Activated CD4-positive, alpha-beta T cell treated with anti-CD3 and anti-CD28 coated beads, Interleukin-2, Interleukin-6, amounts not matched to agents 100 ng/mL and 50 ng/mL, durations not matched to agents 16 hours and 8 hours (primary cell): ENCODE measurements at places on chromosomes 11 and 22.

GRCh38 chr11:88042647-88043046 lies 132.6 kb downstream of the RAB38 start:
- no peak for DNase-seq

DNA sequence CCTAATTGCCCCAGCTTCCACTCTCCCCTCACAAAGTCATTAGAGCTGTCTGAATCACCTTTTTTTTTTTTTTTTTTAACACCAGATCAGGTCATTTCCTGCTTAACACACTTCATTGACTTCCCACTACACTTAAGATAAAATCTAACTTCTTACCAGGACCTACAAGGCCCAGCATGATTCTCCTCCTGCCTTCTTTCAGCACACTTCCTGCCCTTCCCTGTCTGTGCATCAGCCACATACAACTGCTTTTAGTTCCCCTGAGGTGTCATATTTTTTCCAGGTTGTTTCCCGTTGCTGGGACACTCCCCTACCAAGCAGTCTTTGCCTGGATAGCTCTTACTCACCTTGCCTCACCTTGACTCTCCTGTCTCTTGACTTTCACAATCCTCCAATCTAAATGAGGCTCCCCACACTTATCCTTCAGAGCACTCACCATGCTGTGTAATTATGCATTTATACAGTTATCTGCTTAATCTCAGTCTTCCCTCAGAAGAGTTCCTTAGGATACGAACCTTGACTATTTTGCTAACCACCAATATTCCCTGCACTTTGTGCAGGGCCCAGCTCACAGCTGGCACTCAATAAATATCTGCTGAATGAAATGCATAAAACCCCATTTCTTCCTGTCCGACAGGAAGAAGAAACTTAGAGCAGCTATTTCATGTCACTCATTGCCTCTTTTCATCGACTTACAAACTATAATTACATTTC lies 96.6 kb upstream of the AKIP1 start:
- no peak for DNase-seq

GRCh38 chr11:8055836-8056526 lies 25.0 kb upstream of the TUB start:
- DNase-seq, result no peak

- peak; percentile 25 for DNase-seq
Measured at GRCh38 chr11:100930185-100930778, 199.3 kb downstream of the PGR start.

DNA sequence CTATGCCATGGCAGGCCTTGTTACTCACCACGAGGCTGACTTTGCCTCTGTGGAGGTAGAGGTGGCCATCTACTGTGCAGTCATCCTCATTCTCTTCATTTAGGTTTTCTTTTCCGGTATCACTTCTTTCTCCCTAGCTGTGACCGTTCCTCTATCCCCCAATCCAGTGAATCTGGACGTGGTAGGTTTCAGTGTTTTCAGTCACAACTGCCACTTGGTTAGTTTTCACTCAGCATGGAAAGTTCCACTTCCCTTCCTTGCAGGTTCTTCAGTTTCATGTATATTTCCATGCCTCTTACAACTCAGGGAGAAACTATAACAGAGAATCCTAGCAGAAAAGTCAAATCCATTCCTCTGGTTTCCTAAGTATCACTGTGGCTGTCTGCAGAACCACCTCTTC lies 1.9 kb downstream of the HPS4 start:
- peak; percentile 56 for DNase-seq

- no peak for DNase-seq
Measured at GRCh38 chr22:32024796-32025195, 18.3 kb upstream of the SLC5A1 start.

DNA sequence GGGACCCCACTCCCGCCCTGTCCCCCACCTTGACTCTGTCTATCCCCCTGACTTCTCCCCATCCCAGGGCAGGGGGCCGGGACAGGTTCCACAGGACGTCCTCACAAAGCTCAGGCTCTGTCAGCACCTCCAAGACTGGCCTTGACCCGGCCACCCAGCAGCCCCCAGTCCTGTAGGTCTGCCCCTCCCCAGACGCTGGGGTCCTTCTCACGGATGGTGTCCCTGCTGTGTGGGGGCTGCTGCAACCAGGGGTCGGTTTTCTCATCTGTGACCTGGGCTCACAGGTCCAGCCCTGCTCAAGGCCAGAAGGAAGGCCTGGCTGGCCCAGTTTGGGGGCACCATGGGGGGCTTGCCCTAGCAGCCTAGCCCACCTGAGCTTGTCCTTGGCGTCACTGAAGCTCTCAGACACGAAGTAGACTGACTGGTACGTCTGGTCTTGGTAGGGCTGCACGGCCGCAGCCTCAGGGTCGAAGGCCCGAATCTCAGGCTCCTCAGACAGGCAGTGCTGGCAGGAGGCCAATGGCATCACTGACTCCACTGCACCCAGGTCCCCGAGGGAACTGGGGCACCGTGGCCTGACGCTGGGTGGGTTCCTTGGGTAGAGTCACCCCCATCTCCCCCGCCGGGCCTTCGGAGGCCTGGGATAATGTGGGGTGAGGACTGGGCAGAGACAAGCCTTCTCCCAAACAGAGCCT lies 4.0 kb upstream of the INS start:
- no peak for DNase-seq

DNA sequence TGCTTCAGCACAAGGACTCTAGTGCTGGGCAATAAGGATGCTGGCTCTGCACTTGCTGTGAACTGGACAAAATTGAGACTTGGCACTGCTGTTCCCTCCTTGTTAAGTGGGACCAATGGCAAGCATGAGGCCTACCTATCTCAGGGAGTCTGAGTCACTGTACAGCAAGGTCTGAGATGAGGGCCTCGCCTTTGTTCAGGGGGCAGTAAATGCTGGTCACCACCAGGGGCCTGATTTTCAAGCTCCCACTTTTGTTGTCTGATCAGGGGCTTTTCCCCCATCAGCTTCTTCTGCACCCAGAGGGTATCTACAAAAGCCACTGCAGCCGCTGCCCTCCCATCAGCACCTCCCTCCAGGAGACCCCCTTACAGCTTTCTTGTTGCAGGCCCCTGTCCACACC lies 22.8 kb downstream of the DHCR7 start:
- no peak for DNase-seq

- no peak for DNase-seq
Measured at GRCh38 chr22:33898121-33898520, 22.2 kb downstream of the LARGE1 start.

GRCh38 chr11:67371911-67372320 lies 1.5 kb downstream of the CLCF1 start:
- DNase-seq, result no peak

- no peak for DNase-seq
Measured at GRCh38 chr11:18697576-18697975, 1.0 kb upstream of the TMEM86A start.

DNA sequence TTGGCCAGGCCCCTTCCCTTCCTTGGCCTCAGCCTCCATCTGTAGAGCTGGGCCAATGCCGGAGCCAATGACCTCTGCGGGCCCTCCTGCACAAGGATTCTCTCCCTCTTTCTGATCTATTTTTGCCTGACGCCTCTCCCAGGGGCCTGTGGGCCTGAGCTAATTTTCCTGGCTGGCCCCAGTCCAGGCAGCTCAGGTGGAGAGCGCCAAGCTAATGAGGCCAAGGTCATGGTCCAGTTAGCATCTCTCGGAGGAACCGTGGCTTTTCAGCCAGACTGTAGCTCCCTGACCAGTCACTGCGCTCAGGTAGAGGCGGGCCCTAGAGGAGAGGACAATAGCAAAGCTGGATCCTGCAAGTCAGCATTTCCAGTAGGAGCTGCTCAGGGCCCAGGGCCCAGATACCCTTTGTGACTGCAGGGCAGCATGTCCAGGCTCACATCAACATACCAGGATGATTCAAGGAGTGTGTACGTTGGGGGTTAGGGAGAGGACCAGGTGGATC lies 43.5 kb downstream of the APOL3 start:
- DNase-seq, result no peak

GRCh38 chr11:111454561-111455192 lies 57.5 kb downstream of the BTG4 start:
- peak; percentile 69 for DNase-seq

DNA sequence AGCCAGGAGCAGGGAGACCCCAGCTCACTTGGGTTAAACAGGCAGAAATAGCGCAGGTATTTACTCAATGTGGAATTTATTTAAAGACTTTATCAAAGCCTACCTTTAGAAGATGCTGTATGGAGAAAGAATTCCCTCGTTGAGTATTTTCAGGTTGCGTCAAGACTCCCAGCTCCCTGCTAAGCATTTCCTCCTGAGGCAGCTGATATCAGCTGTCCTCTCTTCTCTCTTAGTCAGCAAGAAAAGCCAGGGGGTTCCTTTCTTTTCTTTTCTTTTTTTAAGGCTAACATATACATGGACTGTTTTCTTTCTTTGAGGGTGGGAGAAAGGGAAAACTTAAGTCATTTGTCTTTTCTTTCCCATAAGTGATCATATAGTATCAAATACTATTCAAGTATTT lies 125.8 kb upstream of the POU2AF2 start:
- no peak for DNase-seq

- DNase-seq, result no peak
Measured at GRCh38 chr11:105774899-105775298, 165.0 kb downstream of the GRIA4 start.

- DNase-seq, result no peak
Measured at GRCh38 chr11:130212431-130212961, 52.9 kb downstream of the ST14 start.

DNA sequence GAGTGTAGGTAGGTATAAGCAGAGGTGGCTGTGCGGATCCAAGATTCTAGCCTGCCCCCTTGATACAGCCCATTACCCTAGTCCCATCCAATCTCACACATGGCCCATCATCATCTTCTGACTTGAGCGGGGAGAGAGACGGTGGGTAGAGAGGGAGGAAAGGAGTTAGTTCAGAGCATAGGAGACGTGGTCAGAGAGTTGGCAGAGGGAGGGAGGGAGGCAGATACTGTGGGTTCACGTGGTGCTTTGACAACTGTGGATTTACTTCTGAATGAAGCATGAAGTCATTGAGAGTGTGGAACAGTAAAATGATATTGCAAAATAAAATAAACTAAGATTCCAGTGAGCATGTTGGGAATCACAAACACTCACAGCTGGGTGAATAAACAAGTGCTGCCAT lies 31.4 kb upstream of the VPREB1 start:
- DNase-seq, result no peak

- DNase-seq, result no peak
Measured at GRCh38 chr22:37898441-37899181, 7.5 kb upstream of the MICALL1 start.

DNA sequence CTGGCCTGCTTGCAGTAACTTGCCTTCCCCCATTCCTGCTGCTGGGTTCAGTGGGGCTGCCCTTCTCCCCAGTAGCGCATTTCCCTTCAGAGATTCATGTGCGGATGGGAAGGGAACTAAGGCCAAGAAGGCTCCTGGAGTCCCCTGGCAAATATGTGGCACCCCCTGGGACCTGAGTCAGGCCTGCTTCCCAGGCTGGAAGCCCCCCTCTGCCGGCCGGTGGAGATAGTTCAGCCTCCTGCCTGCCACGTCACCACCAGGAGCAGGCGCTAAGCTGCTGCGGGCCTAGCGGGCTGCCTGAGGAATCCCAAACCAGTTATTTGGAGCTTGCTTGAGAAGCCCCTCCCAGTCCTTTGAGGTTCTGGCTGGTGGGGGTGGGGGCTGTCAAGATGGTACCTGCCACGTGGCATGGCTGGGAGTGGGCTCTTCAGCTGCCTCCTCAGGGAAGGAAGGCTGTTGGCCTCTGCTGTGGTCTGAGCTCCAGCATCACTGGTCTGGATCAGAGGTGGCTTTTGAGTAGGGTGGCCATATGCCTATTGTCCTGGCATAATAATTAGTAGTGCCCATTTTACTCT lies 2.0 kb downstream of the SERPINH1 start:
- DNase-seq, result no peak

DNA sequence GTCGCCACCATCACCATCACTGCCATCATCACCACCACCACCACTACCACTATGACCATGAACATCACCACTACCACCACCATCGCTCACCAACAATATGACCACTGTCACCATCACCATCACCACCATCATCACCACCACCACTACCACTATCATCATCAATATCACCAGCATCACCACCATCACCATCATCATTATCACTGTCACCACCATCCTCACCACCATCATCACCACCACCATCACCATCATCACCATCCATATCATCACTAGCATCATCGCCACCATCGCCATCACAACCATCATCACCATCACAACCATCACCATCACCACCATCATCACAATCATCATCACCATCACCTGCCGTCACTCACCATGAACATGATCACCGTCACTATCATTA lies 184.6 kb downstream of the SHANK2 start:
- no peak for DNase-seq
